Heart left ventricle (tissue), 16 donors: ENCODE measurements at places on chromosomes 6 and 20. TPM values are rescaled to one million over a fixed set of nuclear protein-coding genes. Genes with fewer than 3 reads are reported as not detected.
A peak's percentile ranks its signal among the peaks of the same experiment; 100 is the strongest.

DNA sequence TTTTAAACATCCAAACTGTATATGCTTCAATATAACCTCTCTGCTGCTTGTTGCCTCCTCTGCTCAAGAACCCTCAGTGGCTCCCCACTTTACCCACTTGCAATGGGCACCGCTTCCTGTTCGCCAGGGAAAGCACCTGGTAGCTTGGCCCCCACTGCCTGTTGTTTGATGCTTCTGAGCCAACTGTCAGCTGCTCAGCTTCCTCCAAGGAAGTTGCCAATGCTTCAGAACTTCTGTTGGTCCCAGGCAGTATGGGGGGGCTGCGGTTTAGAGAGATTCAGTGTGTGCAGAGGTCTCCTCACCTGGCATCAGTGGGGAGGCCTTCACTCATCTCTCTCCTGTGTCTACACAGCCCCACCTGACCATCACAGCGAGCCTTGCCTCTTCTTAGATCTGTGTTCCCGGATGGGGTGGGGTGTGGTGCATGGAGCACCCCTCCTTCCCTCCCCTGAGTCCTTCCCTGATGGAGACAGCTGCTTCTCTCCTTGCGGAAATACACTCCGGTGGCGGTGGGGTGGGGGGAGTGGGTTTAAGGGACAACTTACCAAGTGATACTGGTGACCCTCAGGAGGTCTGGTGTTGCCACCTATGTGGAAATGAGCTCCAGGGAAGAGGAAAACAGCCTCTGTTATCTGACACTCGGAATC, 308.1 kb downstream of the CDH26 start:
- no peak for DNase-seq

- DNase-seq = no peak
These were observed 380.2 kb downstream of the TBC1D32 start for GRCh38 chr6:120954111-120954510.

DNA sequence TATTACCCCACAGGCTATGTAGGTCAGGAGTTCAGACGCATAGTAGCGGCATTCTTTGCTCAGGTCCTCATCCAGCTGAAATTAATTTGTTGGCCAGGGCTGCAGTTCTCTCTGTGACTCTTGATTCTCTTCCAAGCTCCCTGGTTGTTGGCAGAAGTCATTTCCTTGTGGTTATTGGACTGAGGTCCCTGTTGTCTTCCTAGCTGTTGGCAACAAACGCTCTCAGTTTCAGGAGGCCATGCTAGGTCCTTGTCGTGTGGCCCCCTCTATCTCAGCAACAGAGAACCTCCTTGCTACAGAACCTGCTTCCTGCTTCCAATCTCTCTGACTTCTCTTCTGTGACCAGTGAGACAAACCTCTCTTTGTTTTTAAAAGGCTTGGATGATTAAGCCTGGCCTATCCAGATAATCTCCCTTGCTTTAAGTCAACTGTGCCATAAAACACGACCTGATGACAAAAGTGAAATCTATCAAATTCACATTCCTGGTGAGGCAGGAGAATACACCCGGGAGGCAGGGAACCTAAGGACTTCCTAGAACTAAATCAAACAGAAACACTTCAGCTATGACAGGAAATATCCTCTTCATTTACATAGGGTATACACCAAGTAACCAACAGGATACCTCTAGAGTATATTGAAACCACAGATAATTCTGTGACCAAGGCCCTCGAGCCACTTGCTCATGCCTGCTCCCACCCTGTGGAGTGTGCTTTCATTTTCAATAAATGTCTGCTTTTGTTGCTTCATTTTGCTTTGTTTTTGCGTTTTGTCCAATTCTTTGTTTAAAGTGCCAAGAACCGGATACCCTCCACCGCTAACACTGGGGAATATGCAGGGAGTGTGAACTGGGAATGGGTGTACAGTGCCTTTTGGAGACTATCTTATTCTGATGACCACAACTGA, 196.0 kb downstream of the BTBD3 start:
- DNase-seq = peak; percentile 40

Gene LRRC73
- 2.3 TPM for total RNA-seq

Gene BAK1
- total RNA-seq = 19.2 TPM

Gene NKX2-2
- total RNA-seq = not detected

DNA sequence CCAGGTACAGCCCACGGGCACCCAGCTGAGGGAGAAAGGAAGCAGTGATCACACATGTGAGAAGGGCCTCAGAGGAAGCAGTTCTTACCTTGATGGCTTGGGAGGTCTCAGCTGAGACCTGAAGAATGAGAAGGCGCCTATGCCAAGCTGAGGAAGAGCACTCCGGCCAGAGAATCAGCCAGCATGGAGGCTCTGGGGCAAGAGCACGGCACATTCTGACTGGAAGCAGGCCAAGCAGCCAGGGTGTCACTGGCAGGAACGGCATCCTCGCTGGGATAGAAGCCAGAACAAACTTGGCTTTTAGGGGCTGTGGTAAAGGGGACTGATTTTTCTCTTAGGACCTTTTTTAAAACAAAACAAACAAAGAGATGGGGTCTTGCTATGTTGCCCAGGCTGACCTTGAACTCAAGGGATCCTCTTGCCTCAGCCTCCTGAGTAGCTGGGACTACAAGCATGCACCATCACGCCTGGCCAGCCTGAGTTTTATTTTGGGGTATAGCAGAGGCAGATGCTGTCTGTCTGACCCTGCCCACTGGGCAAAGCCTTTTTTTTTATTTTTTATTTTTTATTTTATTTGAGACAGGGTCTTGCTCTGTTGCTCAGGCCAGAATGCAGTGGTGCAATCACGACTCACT, 17.6 kb downstream of the GHRH start:
- peak; percentile 68 for DNase-seq

Gene RNF144B
- total RNA-seq = 8.9 TPM

Gene SIRPB2
- total RNA-seq = 1.9 TPM

DNA sequence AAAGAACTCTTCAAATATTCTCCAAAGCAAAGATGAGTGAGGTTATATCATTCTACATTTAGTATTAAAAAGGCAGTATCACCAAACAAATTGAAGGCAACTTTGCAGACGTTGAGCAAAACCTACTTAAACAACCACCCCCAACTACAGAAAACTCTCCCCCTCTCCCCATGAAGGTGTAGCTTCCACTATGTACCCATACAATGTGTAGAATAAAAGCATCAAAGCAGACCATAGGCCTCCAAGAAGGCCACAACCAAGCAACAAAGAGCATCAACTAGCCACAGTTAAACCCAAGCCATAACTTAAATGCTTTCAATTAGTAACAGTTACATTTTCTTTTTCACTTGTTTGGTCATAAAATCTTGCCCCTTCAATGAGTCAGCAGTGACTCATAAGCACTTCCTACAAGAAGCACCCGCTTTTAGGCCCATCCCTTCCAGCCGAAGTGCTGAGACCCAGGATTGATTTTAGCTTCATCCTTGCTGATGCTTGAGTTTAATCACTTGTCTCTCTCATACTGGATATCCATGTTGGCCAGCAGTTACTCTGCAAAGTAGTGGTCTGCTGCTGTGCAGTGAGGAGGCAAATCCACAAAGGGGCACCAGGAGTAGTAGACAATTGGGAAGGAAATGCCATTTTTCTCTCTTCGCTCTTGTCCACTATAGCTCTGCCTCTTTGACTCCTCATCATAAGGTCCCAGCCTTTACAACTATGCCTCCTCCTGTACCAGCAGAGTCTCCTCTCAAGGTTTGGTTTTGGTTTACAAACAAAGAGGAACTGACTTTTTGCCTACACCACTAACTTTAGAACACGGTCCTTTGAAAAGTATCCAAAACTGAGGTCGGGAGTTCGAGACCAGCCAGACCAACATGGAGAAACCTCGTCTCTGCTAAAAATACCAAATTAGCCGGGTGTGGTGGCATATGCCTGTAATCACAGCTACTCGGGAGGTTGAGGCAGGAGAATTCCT, 8.4 kb upstream of the NUP153 start:
- no peak for DNase-seq

DNA sequence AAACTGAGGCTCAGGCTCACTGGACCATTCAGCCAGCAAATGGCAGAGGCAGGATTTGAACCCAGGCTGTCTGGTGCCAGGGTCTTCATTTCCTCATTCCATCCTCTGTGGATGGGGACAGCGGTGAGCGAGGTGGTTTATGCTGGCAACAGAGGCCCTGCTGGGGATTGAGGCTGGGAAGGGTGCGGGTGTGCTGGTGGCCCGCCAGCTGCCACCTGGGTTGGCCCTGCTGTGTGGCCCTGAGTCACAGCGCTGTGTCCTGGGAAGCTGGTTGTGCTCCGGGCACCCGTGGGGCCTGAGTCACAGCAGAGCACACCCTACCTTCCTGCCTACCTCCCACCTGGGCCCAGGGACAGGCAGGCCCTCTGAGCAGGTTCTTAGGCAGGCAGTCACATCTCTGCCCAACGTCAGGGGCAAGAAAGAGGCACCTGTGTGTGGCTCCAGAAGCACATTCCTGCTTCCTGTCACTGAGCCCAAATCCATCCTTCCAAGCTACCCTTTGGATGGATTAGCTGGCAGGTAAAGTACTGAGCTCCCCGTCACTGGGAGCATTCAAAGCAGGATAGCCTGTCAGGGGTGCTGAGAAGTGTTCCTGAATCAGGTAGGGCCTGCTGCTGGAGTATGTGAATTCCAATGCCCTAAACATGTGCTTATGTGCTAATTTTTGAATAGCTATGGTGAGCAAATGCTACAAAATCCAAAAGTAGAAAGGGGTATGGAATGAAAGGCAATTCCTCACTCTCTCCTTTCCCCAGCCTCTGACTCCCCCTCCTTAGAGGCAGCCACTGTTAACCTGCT, 53.9 kb downstream of the CEBPB start:
- DNase-seq = no peak

Gene NOX3
- total RNA-seq = not detected

DNA sequence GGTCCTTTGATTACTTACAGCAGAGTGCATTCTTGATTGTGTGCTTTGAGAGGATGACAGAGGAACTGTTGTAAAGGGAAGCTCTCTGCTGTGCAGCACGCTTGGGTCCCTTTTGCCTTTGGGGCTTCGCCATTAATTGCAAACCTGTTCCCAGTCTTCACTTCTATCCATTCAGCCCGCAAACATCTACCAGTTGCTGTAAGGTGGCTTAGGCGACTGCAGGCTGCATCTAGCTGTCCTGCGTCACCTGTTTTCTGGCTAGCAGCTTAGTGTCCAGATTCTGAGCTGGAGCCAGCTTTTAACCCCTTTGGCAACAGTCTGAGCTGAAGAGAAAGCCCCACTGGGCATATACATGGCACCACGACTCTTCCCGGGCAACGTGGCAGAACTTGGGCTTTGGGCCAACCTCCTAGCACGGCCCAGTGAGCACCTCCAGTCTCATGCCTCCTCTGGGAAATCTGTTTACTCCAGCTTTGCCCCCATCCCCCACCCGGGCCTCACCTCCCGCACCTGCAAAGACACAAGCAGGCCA, 2.5 kb upstream of the FASTKD5 start:
- DNase-seq = peak; percentile 32

DNA sequence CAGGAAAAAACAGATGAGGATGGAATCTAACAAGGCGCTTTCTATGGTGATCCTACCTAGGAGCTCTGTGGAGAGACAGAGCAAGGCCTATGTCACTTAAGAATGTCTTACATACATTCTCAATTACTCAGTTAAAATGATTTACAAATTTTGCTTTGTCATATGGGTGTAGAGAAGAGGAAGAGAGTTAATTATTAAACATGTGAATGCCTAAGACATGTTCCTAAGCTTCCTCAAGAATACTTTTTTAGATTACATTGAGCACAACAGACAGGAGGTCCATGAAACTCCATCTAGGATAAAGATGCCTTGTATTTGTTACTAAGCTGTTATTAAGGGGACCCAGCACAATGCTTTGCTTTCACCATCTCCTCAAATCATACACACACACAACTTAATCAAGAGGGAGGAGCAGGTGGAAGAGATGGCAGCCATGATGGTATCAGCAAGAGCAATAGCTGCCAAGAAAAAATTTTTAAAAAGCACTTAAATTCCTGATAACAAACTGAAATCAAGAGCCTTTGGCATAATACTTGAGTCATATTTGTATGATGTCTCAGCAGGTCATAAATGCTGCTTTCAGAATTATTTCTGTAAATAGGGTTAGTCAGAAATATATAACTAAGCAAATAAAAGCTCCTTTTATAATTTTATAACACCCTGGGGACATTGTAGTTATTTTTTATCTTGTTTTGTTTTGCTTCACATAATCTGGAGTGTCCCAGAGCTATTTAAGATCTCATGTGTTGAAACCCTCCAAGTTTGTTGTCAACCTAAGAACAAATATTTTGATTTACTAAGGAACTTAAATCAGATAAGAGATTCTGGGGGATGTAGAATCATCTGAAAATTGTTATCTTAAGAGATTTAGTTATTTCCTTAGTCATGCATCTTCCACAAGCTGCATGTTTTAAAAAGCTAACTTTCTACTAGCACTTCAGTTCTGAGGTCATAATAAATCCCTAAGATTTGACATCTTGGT, 70.0 kb upstream of the CD2AP start:
- DNase-seq = no peak

DNA sequence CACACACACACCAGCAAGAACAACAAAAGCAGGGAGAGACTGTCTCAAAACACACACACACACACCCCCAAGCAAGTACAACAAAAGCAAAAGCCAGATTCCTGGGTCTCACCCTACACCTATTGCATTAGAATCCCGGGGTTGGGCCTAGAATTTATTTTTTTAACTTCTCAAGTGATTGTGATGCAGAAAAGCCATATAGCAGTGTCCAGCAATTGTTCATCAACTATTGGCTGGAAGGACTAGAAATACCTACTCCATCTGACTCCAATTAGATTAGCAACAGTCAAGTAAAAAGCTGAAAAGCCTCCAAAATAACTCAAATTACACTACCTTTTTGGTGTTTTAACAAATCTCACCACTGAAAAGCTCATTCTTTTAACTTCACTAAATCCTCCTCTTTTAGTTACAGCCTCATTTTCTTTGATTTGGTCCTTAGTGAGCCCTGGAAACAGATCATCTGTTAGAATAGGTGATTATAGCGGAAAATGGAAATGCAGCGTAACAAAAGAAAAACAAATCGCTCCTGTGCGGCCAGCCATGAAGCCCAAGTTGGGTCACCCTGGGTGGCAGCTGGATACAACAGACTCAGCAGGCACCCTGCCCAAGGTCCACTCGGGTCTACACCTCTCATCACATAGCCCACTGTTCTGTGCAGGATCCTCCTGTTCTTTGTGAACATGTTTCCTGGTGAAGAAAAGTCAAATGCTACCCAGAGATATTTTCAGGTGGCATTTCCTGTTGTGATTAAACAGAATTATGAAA, 38.7 kb downstream of the STAU1 start:
- no peak for DNase-seq

- DNase-seq = peak; percentile 94
These were observed 12.9 kb upstream of the MROH8 start for GRCh38 chr20:37192137-37192854.

Gene ESR1
- 0.68 TPM for total RNA-seq

DNA sequence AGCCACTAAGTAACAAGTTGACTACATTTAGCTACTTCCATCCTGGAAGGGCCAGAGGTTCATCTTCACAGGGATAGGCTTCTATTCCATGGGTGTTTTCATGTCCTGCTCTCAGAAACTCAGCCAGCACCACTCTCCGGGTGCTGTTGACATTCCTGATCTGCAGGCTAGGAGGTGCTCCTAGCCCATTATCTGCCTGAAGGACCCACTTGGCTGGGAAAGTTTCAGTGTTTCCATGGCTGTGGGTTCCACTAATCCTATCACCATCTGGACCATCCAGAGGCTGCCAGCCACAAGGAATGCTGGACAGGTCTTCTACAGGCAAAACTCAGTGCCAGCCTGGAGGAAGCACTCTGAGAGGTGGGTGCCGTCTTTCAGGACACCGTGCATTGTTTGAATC, 45.2 kb downstream of the HLA-G start:
- DNase-seq = no peak

Gene REV3L
- total RNA-seq = 13.0 TPM
